ENCODE measurements at places on chromosomes 13 and 19. TPM values are rescaled to one million over a fixed set of nuclear protein-coding genes. Genes with fewer than 3 reads are reported as not detected.

PRR12 gene
- total RNA-seq: 2.1 TPM

CILP2 gene
- total RNA-seq: under 0.01 TPM

POU2F2 gene
- 0.13 TPM for total RNA-seq

ATP1A3 gene
- under 0.01 TPM for total RNA-seq

LRRC8E gene
- 5.5 TPM for total RNA-seq
